ENCODE measurements at places on chromosomes 5 and 9.

- no peak for DNase-seq
Measured at GRCh38 chr5:89735082-89735481, 674.5 kb downstream of the CETN3 start.

- DNase-seq: peak; percentile 88
Measured at GRCh38 chr9:4740638-4741364, at the start of gene AK3. Gene AK3, minus strand, starts transcription at chr9:4741202. Its CDS starts 115 bp downstream, at chr9:4741087.

- no peak for DNase-seq
Measured at GRCh38 chr5:158383486-158383885, 524.5 kb upstream of the CLINT1 start.

DNA sequence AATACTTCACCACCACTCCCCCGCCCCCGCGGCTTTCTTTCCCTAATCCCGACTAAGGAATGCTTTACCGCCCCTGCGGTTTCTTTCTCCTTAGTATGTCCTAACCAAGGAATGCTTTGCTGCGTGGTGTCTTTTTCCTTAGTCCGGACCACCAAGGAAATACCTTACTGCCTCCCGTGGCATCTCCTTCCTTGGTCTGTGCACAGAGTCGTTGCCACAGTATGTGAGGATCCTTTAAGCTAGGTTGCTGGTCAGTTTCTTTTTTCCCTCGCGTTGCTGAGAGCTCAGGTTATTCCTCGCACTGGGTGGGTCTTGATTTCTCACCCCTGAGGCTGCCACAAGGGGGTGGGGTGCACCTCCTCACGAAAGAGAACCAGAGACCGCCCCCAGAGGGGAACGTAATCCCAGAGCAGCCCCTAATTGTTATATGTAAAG is 309.4 kb downstream of the NR3C1 start:
- DNase-seq: peak; percentile 46

- DNase-seq: no peak
Measured at GRCh38 chr5:166695326-166695725, 1596.1 kb upstream of the WWC1 start.

- DNase-seq: no peak
Measured at GRCh38 chr9:8826281-8826680, 1026.7 kb upstream of the DMAC1 start.

DNA sequence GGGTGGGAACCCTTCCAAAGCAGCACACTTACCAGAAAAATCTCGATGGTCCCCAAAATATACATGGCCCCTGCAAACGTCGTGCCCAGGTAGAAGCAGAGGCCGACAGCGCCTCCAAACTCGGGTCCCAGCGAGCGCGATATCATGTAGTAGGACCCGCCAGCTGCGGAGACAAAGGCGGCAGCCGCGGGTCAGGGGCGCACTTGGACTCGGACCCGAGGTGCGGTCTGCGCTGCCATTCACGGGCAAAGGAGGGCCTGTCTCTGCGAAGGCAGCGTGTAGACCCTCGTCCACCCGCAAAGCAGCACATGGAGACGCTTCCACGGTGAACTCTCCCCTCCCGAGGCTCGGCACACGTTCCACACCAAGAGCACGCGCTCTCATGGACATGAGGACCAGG is 25.0 kb downstream of the SLC12A7 start:
- no peak for DNase-seq

- DNase-seq: no peak
Measured at GRCh38 chr9:125375820-125376219, 114.2 kb downstream of the GAPVD1 start.

DNA sequence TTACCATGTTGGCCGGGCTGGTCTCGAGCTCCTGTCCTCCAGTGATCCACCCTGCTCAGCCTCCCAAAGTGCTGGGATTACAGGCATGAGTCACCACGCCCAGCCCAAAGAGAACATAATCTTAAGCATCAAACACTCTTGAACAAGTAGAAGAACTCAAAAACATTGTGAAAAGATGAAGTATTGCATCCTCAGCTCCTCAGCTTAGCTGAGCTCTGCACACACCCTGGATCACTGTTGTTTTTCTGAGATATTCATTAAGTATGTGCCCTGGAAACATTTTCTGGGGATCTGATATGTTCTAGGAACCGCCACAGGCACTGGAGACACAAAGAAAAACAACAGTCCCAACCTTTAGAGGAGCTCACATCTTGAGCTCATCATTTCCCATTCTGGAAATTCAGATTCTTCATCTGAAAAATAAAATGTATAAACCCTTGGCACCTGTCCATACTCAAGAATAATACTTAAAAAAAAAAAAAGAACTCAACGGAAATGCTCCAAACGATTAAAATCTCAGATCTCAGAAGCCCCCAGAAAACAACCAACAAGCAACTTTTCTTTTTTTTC is 62.2 kb upstream of the ZNF462 start:
- no peak for DNase-seq

All from nephron progenitor cell (in vitro differentiated cells).